ENCODE measurements at places on chromosomes 13 and 19.

- no peak for DNase-seq
Observed at GRCh38 chr13:29721766-29722165, 126.3 kb upstream of the SLC7A1 start.

DNA sequence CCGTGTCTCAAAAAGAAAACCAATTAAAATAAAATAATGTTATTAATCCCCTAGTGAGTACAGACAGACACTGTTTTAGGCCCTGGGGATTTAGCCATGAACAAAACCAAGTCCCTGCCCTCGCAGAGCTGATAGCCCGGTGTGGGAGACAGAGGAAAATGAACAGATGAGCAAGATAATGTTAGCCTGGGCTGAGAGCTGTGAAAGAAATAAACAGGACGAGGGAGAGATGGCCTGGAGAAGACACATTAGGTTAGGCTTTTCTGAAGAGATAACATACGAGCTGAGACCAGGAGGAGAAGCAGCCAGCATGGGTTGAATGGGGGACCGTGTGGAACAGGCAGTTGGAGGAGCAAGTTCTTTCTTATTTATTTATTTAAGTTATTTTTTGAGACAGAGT, 9.0 kb downstream of the RELB start:
- no peak for DNase-seq

GRCh38 chr13:112174476-112175110, 107.6 kb downstream of the SOX1 start:
- DNase-seq = no peak

DNA sequence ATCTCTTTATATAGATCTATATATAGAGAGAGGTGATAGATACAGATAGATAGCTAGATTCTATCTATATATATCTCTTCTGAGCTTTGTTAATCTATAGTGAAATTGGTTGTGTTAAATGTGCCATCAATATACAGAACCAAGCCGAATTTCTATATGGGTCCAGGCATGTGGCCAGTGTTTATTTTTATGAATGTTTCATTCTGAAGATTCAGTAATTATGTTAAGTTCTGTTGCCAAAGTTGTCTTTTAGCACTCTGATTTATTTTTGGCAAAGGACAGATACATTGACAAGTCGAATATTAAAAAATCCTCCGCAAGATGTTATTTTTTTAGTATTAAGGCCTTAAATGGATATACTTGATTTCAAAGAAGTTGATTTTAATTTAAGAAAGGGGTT, 190.4 kb upstream of the HTR2A start:
- DNase-seq = no peak

- DNase-seq = no peak
Observed at GRCh38 chr19:11306337-11306736, 10.4 kb downstream of the TSPAN16 start.

GRCh38 chr19:56969759-56970178, 129.2 kb upstream of the PEG3 start:
- DNase-seq = no peak

GRCh38 chr19:12834976-12835757, 788 bp upstream of the RTBDN start:
- DNase-seq = no peak

DNA sequence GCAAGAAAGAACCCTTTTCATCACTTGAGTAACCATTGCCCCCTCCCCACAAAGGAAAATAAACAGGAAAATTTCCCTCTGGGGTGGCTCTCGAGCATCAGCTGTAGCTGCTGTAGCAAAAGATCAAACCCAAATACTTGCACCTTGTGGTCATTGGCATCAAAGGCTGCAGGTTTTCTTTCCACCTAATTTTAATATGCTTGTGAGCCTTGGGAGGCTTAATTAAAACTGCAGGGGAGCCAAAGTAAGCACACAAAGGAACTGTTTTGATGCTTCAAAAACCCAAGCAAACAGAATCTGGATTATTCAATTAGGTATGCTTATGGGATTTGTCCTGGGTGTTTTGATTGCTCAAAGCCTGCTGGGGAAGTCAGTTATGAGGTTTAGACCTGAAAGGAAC, 119.5 kb downstream of the SHISA2 start:
- DNase-seq = no peak

- no peak for DNase-seq
Observed at GRCh38 chr19:47646924-47647323, 38.0 kb downstream of the BICRA start.
